ENCODE measurements at places on chromosomes 3 and 15. TPM values are rescaled to one million over a fixed set of nuclear protein-coding genes. Genes with fewer than 3 reads are reported as not detected.

GRCh38 chr15:88247914-88248313, 8.6 kb downstream of the NTRK3 start:
- no peaks in the 10 kb centered on the region for H3K36me3 ChIP-seq
- H3K4me3 ChIP-seq, result no peak overlapping the region
- peaks cover 14% of the 10 kb centered on the region for H3K27me3 ChIP-seq
- no peak overlapping the region for H3K27ac ChIP-seq
- no peak for DNase-seq
- H3K4me1 ChIP-seq, result no peaks in the 10 kb centered on the region

DNA sequence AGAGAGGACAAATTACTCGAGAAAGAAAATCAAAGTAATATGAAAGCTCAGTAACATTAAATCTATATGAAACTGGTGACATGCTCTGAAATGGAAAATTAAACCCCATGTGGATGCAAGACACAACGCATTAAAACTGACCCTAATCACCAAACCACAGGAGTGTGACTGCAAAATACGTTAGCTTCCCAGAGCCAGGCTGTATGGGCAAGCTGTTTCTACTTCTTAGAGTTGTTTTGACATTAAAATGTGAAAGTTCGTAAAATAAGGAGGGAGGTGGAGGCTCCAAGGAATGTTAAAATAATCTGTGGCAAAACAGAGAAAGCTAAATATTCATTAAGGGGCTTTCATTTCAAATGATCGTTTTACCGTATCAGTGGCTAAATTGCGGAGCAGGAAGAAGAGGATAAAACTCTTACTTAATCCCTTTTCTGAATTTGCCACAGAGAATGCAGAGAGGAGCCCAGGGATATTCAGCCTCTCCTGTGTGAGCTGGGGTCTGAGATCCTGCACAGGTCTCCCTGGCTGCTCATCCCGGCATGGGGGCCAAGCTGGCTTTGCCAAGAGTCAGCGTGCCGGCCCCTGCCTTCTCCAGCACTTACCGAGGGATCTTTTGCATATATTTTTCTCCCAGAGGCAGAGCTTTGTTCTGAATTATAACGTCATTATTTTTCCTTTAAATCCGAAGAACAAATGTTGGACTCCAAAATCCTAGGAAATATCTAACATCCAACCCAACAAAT, 239.8 kb upstream of the THBS1 start:
- H3K27me3 ChIP-seq, result no peaks in the 10 kb centered on the region
- DNase-seq, result no peak
- no peak overlapping the region for H3K4me3 ChIP-seq
- no peaks in the 10 kb centered on the region for H3K36me3 ChIP-seq
- H3K27ac ChIP-seq, result no peak overlapping the region
- H3K4me1 ChIP-seq, result no peaks in the 10 kb centered on the region

GRCh38 chr15:59537403-59537802, 74.2 kb upstream of the GCNT3 start:
- H3K4me3 ChIP-seq, result no peak overlapping the region
- H3K27ac ChIP-seq, result no peak overlapping the region
- no peaks in the 10 kb centered on the region for H3K36me3 ChIP-seq
- peaks cover 9% of the 10 kb centered on the region for H3K4me1 ChIP-seq

Gene MESP2
- not detected for polyA plus RNA-seq

All from spleen (tissue), 13 donors.